ENCODE measurements at places on chromosomes 5 and 9.

- no peak for DNase-seq
Measured at GRCh38 chr9:133974631-133975341, 17.3 kb downstream of the VAV2 start.

DNA sequence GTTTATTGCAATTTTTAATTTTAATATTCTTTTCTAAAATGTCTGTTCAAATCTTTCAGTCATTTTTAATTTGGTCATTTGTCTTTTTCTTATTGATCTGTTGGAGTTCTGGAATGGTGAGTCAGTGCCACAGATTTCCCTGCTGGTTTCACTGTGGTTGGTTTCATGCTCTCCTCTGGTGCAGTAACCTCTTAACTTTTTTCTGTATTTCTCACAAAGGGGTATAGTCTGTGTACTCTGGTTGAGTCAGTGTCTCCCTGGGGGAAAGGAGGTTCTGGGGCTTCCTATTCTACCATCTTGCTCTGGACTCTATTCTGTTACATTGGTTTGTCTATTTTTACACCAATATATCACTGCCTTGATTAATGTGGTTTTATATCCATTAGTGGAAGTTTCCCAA, 178.8 kb downstream of the CSNK1G3 start:
- no peak for DNase-seq

DNA sequence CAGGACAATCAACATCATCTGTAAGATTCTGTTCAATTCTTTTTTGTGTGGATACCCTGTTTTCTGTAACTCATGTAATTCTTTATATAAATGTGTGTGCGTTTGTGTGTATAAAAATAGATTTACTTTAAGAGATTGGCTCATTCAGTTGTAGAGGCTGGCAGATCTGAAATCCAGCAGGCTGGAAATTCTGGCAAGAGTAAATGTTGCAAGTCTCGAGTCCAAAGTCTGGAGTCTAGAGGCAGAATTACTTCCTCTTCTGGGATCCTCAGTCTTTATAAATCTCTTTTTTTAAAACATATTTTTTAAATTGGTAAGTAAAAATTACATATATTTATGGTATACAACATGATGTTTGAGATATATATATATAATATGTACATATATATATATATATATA, 202.1 kb upstream of the TMEM161B start:
- DNase-seq = no peak

GRCh38 chr9:125544988-125545651, 161.9 kb downstream of the MAPKAP1 start:
- DNase-seq = no peak

DNA sequence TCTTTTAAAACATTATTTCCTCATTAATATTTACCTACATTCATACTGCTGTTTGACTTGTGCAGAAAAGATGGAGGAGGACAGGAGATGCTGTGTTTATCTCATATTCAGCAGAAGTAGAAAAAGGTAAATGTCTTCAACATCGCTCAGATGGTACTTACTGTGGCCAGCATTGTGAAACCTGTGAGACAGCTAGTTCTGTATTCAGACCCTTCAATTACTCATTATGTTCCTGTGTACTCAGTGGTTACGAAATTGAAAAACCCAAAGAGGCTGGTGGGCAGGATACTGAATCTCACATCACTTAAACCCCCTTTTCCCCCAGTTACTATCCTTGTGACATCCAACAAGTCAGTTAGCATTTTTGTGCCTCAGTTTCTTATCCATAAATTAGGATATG, 216.0 kb downstream of the KDM4C start:
- DNase-seq = no peak

DNA sequence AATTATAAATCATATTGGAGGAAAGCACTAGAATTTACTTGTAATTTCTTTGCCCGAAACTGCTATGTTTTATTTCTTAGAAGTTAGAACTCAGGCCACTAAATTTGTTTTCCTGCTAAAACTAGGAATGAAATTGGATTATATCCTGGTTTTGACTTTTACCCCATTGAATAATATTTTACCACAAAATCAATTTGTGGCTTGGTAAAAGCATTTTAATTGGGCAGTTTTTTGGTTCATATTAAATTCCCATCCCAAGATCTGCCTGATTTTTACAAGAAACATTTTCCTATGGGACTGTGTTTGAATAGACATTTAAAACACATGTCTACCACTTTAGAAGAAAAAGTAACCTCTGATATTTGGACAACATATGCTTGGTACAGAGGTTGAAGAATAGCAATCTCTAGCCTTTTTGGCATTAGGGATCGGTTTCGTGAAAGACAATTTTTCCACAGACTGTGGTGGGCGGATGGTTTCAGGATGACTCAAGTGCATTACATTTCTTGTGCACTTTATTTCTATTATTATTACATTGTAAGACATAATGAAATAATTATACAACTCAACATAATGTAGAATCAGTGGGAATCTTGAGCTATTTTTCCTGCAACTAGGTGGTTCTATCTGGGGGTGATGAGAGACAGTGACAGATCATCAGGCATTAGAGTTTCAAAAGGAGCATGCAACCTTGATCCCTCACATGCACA, 565.6 kb downstream of the PRR16 start:
- DNase-seq = no peak

DNA sequence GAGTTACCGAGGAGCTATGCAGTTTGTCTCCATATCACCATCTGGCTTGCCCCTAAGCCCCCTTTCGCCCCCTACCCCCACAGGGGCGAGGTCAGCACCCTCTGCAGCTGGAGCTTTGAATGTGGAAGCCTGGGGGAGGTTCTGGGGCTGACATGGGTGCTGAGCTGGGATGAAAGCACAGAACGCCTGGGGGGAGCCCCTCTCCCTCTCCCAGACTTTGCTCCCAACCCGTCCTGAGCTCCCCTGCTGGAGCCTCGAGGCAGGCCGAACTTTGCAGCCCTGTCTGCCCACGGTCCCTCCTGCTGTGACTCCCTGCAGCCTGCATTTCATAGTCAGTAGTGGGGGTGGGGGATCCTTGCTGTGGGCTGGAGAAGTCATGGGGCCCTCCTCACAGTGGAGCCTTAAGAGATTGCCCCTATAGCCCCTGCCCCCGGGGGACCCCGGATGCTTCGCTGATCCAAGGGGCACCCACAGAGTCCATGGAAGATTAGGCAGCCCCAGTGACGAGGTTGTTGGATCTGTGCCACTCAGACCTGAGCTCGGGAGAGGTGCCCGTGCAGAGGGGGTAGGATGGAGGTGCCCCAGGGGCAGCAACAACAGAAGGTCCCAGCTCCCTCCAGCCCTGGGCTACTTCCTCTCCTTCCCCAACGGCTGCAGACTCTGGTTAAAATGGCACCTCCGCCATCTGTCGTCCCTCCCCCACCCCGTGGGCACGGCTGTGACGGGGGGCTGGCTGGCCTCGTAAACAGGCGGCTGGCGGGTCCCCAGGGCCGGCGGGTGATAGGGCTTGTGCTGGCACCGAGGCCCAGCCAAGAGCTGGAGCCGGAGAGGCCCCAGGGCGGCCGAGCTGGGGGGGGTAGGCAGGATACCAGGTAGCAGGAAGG, 162.0 kb downstream of the C9orf50 start:
- DNase-seq = no peak

DNA sequence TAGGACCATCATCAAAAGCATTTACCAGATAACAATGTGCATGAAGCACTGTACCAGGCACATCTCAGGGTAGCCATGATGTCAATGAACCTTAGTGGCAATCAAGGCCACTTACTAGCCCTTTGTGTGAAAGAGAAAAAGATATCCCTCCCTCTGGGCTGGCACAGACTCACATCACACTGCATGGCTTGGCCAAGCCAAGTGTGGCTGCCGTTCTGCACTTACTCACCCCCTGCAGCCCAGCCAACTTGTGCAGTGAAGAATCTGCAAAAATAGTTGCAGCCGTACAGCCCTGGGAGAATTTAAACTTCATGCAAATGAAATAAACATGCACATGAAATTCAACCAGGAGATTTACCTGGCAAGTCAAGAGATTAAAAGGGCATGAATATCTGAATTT, 333.5 kb downstream of the DEPDC1B start:
- DNase-seq = no peak

- no peak for DNase-seq
Measured at GRCh38 chr5:61256474-61256873, 75.6 kb upstream of the ZSWIM6 start.

DNA sequence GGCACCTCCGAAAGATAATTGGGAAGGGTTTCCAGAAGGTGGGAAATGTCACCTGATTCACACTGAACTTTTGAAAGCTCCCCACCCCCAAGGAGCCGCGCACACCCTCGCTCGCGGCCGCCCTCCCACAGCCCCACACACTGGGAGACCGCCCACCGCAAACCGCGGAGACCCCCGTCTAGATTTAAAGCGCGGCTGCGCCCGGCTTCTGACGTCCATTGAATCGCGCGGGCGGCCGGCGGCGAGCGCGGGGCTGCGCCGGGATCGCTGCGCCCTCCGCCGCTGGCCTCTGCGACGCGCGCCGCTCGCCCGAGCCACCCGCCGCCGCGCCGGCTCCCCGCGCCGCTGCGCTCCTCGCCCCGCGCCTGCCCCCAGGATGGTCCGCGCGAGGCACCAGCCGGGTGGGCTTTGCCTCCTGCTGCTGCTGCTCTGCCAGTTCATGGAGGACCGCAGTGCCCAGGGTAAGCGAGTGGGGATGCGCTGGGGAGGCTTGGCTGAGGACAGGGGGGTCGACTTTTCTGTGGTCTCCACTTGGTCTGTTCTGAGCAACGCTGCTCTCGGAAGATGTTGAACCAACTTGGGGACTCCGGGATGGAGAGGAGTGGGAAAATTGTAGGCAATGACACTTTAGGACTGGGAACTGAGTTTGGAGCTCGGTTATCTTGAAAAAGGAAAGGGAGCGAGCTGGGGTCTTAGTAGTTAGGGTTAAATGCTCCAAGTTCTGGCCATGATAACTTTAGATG, at the start of gene FST:
Gene FST, plus strand, starts transcription at position 214 of the 743 bp plus-strand sequence. Its CDS starts 163 bp downstream, at position 377.
- DNase-seq = no peak

DNA sequence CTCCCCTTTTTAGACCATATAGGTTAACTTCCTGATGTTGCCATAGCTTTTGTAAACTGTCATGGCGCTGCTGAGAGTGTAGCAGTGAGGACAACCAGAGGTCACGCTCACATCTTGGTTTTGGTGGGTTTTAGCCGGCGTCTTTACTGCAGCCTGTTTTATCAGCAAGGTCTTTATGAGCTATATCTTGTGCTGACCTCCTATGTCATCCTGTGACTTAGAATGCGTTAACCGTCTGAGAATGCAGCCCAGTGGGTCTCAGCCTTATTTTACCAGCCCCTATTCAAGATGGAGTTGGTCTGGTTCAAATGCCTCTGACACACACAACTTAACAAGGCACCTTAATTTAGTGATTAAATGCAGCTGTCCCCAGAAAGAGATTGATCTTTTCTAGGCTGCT, 23.9 kb upstream of the KDM4C start:
- DNase-seq = no peak

- DNase-seq = no peak
Measured at GRCh38 chr9:107323836-107324585, 40.9 kb downstream of the RAD23B start.

DNA sequence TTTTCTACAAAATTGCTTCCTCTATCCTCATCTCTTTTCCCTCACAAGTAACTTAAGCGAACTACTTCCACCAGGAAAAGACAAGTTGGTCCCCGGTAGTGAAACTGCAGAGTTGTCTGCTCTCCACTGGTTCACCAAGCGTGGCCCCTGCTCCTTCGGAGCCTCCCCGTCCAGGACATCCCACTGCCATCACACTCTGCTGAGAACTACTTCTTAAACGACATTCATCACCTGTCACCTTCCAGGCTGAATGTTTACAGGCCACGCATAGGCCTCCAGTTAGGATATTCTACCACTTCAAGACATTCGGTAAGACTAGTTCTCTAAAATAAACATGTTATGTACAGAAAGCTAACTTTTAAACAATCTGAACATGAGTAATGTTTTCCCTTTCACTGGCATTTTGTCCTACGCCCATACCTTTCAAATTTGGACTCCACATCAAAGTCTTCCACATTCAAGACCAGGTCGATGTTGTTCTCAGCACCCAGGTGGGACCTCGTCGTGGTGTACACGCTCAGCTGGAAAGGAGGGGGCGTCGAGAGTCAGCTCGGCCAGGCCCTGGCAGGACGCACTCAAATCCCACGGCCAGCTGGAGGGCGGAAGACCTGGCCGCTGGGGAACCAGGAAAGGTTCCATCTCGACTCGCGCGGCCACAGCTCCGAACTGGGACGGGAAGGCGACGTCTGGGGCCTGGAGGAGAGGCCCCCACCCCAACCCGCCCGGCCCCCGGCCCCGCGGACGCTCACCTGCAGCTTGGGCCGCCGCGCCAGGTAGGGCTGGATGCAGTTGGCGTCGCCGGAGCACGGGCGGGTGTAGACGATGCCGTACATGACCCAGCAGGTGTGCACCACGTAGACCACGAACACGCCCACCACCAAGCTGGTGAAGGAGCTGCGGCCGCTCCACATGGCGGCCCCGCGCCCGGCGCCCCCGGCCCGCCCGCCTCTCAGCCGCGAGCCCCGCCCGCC, 683 bp downstream of the CLPTM1L start:
- DNase-seq = no peak

- DNase-seq = no peak
Measured at GRCh38 chr9:134525841-134526583, 115.6 kb upstream of the COL5A1 start.

- no peak for DNase-seq
Measured at GRCh38 chr5:132962429-132963021, 909 bp downstream of the AFF4 start.

DNA sequence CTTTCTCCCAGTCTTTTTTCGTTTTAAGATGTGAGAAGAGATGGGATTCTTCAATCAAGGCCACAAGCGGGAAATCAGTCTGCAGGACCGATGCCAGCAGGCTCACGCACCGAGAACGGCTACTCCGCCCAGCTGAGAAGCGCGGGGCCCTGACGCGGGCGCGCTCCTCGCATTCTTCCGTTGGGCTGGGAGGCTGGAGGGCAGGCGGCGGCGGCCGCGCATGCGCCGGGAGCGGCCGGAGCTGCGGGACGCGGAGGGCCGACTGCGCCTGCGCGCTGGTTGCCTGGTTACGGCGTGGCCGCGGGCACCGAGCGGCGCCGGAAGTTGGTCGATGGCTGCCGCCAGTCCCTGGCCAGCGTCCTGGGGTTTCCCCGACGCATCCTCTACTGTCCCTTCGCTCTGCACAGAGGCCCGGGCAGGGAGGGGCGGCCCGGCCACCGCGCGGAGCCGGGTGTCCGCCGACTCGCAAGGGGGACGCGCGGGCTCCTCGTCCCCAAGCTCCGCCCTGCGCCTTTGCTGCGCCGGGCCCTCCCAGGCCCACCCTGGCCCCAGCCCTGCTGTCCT, 831 bp upstream of the SEC16A start:
- DNase-seq = peak; percentile 86

DNA sequence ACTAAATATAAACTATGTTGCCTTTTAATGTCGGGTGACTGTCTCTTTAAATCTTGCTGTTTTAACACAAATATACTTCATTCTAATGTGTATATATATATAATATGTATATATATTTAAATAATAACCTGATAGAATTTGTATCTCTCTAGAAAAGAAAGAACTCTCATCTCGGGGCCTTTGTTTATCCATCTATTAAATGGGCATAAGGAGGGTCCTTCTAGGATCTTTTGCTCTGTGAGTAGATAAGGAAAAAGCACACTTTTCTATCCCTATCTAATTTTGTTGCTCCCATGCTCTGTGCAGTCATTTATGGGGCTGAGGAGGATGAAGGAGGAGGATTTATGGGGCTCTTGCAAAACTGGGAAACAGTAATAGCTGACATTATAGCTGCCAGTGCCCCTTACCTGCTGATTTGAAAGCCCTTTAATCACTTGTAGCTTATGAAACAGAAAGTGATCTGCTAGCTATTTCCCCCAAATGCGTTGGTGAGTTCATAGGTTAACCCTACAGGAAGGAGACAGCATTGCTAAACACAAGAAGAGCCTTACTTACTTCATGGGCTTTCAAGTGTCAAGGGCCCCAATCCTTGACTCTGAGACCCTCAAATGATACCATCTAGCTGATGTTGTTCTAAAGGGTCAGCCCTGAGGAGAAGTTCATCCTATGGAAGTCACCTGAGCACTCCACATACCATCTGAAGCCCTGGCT, 5.8 kb upstream of the PPARGC1B start:
- DNase-seq = no peak
